ENCODE measurements at places on chromosomes 4 and X.

DNA sequence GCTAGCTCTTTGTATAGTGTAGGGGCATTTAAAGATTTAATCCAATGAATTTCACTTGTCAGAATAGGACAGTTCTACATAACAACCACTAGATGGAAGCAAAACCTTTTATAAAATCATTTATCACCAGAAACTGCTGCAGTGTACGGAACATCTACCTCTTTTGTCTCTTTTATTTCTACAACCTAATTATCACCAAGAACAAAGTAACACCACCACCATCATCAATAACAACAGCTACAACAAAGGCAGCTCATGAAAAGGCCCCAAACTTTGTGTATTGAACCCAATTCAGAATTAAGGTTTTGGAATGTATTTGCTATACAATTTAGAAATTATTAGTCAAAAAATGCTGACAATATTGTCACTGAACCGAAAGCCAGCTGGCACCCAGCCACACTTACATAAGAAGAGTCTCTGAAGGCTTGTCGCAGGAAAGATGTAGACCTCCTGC is 260.9 kb upstream of the RPS6KA3 start:
- DNase-seq, result no peak

DNA sequence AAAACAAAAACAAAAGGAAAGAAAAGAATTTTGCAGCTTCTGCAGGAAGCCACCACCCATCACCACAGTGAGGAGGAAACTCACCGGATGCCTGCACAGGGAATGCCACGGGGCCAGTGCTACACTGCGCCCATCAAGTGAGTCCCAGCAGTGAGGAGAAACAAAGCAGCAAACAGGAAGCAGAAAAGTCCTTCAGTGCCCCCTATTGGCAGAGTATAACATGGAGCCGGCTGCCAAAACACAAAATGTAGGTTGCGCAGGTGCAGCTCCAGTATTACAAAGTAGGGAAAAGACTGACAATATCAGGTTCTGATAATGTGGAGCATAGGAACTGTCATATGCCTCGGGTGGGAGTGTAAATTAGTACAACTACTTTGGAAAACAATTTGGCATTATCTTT is 23.3 kb upstream of the SCML2 start:
- peak; percentile 44 for DNase-seq

- no peak for DNase-seq
These were observed 10.1 kb upstream of the VMA21 start for GRCh38 chrX:151386838-151387459.

DNA sequence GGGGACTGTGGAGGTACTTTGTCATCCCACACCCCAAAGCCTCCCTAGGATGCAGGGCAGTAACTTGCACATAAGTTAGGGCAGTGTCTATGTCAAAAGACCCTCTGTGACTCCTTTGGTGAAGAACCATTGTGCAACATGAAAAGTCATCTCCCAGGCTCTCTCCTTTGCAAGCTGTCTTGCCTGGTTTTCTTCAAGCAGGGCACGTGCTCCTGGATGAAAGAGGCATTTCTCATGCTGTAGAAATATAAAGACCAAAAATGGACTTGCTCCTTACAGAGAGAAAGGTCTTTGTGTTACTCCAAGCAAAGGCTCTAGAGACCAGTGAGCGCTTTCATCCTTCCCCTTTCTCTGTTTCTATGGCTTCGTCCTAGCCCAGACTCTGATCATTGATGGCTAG is 44.9 kb downstream of the PLAC1 start:
- DNase-seq, result no peak

DNA sequence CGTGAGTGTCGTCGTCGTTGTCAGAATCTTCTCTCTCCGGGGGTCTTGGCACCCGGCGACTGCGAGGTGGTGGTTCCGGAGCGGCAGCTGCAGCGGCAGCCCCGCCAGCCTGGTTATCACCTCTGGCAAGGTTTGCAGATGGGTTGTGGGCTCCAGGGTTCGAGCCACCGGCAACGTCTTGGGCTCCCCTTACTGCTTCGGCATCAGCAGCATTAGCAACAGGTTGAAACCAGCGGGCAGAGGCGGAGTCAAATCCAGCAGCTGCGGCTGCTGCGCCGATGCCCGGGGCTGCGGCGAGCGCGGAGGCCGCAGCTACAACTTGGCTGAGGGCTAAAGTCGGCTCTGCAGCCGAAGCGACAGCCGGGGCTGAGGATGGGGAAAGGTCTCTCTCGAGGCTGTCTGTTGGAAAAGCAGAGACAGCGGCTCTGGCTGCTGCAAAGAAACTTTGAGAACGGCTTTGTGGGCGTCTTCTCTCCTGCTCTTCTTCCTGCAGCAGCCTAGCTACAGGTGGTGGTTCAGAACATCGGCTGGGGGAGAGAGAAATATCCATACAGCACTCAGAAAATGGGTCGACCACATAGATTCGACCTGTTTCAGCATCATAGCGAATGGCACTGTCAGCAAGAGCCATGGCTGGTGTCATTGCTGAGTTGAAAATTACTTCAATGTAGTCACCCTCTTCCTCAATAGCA is 3.6 kb downstream of the IRS4 start:
- no peak for DNase-seq

DNA sequence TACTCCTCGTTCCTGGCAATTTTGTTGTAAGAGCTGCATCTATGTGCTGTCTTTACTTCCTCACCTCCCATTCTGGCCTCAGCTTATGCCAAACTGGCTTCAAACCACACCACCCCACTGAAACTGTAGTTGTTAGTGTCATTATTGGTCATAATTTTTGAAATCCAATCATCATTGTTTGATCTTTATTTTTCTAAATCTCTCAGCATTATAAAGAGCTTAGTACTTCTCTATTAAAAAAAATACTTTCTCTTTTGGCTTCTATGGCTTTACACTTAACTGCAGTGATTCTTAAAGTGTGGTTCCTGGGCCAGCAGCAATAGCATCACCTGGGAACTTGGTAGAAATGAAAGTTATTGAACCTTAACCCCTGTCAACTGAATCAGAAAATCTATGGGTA is 83.5 kb upstream of the GRPR start:
- no peak for DNase-seq

DNA sequence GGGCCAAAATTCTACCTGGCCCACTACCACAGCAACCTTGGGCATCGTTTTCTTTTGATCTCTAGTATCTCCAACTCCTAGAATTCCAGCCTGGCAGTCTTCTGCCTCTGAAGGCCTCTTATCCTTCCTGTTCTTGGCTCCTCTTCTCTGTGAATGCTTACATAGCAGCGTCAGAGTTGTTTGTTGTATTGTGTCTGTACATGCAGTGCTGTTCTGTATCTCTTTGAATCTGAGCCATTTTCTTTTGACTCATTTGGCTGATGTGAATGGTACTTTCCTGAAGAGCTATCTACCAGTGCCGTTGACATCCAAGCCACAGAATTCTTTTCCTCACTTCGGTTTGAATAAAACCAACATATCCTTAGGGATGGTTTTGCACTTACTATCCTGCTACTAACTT is 79.2 kb downstream of the TMEM164 start:
- DNase-seq, result peak; percentile 83

GRCh38 chr4:174575436-174575835 is 53.1 kb upstream of the HPGD start:
- no peak for DNase-seq

DNA sequence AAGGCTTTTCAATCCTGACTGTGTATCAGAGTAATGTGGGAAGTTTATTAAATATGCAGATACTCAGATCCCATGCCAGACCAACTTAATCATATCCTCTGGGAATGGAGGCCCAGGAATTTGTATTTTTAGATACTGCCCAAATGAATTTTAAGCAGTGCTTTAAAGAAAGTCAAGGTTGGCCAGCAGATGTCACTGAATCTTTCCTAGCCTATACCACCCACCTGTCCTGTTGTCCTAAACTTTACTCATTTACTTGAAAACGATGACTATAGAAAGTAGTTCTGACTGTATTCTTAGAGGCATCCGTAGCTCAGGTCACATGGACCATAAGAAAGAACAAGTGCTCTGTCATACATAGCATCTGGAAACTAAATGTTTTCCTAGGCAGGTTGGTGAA is 79.9 kb downstream of the AMOT start:
- DNase-seq, result peak; percentile 35

DNA sequence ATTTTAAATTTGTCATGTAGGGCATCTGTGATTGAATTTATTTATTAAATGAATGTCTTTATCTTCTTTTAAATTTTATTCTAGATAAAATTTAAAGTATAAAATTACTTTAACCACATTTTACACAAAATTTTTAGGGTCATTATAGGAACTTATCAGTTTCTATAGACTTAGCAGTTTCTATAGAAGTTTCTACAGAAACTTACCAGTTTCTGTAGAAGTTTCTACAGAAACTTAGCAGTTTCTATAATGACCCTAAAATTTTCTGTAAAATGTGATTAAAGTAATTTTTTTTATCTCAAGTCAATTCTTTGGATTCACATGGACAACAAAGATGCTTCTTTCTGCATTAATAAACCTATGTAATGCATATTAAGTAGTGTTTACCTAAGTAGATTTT is 565.9 kb upstream of the TECRL start:
- DNase-seq, result no peak

DNA sequence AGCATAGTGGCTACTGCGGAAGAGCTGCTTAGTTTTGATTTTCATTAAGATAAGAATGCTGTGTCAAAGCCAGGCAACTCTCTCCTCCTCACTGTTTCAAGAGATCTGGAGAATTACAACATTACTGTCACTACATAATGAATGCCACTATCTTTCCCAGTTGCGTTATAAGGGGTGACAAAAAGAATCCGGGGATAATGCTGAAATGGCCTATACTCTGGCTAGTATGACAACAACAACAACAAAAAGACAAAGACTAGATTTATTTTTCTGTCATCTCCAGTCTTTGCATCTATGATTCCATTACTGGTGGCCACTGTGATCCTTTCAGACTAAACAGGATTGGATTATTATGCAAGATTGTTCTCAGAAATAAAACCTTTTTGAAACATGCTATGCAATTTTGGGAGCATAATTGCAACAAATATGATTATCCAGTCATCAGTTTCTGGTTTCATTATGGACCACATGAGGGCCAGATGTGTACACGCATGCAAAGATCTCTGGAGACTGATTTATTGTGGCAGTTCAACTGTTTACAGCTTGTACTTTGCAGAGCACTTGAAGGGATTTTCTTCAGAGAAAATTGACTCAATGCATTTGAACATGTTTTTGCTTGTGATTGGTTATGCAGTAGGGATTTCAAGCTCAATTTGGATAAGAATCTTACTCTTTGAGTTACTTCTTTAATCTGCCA is 31.1 kb upstream of the SPANXB1 start:
- DNase-seq, result no peak

DNA sequence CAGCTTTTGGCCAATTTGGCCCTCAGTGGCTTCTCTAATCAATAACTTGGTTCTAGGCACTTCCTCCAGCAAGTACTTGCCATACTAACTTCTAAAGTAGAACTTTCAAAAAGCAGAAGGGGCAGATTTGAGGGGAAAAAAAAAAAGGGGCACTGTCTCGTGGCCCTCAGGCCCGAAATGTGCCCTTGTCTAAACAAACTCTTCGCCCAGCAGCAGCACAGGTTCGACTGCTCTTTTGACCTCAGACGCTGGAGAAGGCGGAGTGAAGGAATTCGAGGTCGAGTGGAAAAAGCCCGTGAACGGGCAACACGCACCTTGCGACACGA is 775 bp downstream of the GRPEL1 start:
- DNase-seq, result no peak

DNA sequence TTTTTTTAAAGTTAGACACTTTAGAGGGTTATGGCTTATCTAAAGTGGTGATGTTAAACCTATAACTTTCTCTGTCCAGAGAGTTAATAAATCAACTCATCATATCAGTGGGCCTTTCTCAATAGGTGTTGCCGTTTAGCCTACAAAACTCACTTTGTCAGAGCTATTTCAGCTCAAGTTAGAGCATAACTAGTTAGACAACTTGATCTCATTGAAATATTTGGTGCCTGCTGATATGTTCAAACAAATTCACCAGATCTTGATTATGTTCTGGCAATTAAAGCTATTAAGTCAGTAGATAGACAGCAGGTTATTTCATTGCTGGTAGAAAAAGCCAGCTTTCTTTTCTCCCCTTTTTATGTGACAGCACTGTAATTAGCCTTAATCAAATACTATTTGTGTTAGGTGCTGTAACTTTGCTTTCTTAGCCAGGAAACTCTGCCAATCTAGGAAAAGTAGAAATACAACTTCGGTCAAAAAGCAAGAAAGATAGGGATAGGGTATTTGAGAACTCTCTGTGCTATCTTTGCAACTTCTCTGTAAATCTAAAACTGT is 191.8 kb downstream of the MAML3 start:
- no peak for DNase-seq

GRCh38 chr4:2078584-2078983 is 19.5 kb downstream of the NAT8L start:
- no peak for DNase-seq

- no peak for DNase-seq
These were observed 19.0 kb downstream of the MAGEC2 start for GRCh38 chrX:142186103-142186502.

- DNase-seq, result peak; percentile 40
These were observed 25.3 kb downstream of the APBB2 start for GRCh38 chr4:41189076-41189475.

- DNase-seq, result peak; percentile 43
These were observed 340.1 kb downstream of the GPAT3 start for GRCh38 chr4:83876047-83876446.

DNA sequence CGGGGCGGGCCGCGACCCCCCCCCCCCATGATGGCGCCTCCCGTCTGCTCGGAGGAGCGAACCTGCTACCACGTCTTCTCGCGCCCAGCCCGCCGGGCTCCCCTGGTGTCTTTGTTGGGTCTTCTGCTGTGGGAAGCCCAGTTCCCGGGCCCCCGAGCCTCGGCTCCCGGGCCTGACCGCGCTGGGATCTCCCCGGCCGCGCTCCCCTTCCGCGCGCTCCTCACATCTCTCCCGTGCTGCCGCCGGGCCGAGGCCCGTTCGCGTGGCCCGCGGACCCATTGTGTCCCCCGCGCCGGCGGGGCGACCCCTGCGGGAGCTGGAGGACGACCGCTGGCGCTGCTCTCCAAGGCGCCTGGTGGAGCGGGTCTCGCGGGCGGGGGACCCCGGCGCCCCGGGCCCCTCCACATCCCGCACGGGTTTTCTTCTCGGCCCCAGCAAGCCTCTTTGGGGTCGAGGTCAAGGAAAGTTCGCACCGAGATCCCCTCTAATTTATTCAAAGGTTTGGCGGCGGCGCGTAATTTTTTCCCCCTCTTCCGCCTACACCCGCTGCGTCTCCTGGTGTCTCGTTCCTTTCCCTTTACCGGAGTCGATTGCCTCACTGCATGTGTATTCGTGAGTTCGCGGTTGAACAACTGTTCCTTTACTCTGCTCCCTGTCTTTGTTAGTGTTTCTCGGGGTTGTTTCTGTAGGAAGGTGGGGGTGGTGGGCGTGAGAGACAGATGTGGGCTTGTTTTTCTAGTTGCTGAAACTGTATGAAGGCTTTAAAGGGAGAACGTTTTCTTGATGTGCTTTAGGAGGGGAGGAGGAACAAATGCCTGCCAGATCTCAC is 770 bp downstream of the SMAD1 start:
- DNase-seq, result peak; percentile 61

GRCh38 chr4:7434766-7435150 is at the start of gene PSAPL1:
TSS of gene PSAPL1 (minus strand) at chr4:7434930. CDS start at chr4:7434879, 51 bp downstream.
- DNase-seq, result peak; percentile 72

- no peak for DNase-seq
These were observed 17.1 kb downstream of the DAPP1 start for GRCh38 chr4:99833756-99834155.

- peak; percentile 90 for DNase-seq
These were observed at the start of gene PLRG1 for GRCh38 chr4:154549894-154550790. TSS of gene PLRG1 (minus strand) at chr4:154550400. CDS start at chr4:154550308, 92 bp downstream.

GRCh38 chr4:110544594-110544993 is 68.6 kb downstream of the ENPEP start:
- DNase-seq, result no peak
